ENCODE measurements at places on chromosomes 3 and 15.
A peak's percentile ranks its signal among the peaks of the same experiment; 100 is the strongest.

DNA sequence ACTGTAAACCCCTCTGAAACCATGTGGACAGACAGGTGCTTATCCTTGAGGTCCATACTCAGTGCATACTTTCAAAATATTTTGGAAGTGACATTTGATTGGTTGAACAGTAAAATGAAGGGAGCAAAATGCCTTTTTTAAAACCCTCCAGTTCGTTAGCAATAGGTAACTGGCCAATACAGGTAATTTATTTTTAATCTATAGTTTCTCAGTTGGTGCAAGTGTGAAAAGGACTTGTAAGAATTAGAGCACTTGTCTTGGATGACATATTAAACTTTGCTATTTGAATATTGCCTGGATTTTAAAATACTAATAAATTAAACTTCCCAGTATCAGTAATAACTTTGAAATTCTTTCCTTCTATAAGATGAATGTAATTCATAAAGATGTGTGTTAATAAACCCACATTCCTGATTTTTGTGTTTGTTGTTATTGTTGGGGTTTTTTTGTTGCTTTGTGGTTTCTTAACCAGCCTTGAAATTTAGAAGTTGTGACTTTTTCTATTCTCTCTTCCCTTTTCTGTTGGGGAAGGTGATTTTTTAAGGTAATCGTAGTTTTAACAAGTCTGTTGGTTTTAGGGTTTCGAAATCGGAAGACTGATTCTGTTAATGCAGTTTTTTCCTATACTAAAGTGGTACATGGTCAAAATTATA lies 90.0 kb downstream of the STT3B start:
- DNase-seq = no peak

GRCh38 chr3:156445117-156446090 lies 109.5 kb downstream of the SSR3 start:
- DNase-seq = peak; percentile 55

- peak; percentile 92 for DNase-seq
Observed at GRCh38 chr15:75455424-75455981, 4.0 kb upstream of the SIN3A start.

DNA sequence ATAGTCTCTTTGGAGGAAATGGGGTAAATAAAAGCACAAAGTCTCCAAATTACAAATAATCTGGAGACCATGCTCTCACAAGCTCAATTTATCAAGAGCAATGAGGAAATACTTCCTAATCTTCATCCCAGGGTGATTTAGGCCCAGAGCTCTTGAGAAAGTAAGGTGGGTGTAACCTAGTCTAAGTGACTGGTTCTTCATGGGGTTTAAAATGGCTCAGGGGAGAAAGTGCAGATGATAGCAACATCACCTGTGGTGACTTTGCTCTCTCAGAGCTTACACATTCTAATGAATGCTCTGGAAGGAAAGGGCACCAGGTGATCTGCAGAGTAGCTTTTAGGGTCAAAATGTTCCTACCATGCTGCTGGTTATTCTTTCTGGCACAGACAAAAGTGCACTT lies 118.4 kb upstream of the TP63 start:
- DNase-seq = no peak

DNA sequence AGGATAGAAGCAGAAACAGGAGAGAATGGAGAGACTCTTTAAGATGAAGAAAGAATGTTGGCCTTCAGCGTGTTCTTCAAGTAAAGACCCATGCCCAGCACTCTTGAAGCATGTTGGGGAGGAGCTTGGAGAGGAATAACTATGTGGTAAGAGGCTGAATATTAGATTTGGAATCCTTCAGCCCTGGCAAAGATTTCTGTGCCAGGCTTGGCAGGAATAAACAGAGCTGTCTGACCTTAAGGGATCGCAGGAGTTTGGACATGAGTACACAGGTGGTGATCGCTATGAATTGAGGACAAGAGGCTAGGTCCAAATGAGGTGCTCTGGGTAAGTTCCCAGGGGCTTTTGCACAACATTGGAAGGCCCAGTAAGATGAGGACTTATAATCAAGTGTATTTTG lies 132.6 kb upstream of the TBL1XR1 start:
- no peak for DNase-seq

- no peak for DNase-seq
Observed at GRCh38 chr3:44883999-44884431, 9.6 kb downstream of the TGM4 start.

DNA sequence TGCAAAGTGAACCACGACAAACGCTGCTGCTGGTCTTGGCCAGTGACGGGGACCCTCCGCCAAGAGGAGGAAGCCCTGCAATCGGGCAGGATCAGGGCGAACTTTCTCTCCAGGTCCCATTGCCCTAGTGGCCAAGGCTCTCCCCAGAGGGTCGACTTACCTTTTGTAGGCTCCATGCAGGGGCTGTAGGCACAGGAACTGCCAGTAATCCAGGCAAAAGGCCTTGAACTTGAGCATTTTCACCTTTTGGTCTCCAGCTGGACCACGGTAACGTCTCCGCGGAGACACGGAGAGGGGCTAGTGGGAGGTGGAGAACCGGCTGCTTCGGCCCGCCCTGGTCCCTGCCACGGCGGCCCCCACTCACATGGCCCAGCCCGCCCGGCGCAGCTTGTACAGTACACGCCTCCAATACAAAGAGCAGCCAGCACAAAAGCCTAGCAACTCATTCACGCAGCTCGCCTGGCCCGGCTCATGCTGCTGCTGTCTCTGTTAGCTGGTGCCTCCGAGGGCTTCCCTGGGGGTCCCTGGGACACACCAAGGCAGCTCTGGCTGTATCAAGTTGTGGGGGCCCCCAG lies 31.0 kb downstream of the IQSEC1 start:
- DNase-seq = no peak
